Stimulated activated CD8-positive, alpha-beta memory T cell treated with anti-CD3 and anti-CD28 coated beads, Interleukin-4, amount 100 ng/mL, for 1 hour (primary cell): ENCODE measurements at places on chromosomes 2 and 18.

GRCh38 chr2:136085453-136086209 is 32.3 kb downstream of the CXCR4 start:
- no peak for DNase-seq

GRCh38 chr2:203797276-203797675 is 70.3 kb upstream of the CTLA4 start:
- no peak for DNase-seq

GRCh38 chr2:157470321-157470720 is 26.4 kb upstream of the CYTIP start:
- DNase-seq = no peak

GRCh38 chr2:188810586-188810985 is 163.6 kb upstream of the COL3A1 start:
- DNase-seq = no peak

- no peak for DNase-seq
Observed at GRCh38 chr18:13680612-13681011, 45.7 kb downstream of the FAM210A start.

- DNase-seq = no peak
Observed at GRCh38 chr2:195337597-195337996, 319.4 kb upstream of the SLC39A10 start.

DNA sequence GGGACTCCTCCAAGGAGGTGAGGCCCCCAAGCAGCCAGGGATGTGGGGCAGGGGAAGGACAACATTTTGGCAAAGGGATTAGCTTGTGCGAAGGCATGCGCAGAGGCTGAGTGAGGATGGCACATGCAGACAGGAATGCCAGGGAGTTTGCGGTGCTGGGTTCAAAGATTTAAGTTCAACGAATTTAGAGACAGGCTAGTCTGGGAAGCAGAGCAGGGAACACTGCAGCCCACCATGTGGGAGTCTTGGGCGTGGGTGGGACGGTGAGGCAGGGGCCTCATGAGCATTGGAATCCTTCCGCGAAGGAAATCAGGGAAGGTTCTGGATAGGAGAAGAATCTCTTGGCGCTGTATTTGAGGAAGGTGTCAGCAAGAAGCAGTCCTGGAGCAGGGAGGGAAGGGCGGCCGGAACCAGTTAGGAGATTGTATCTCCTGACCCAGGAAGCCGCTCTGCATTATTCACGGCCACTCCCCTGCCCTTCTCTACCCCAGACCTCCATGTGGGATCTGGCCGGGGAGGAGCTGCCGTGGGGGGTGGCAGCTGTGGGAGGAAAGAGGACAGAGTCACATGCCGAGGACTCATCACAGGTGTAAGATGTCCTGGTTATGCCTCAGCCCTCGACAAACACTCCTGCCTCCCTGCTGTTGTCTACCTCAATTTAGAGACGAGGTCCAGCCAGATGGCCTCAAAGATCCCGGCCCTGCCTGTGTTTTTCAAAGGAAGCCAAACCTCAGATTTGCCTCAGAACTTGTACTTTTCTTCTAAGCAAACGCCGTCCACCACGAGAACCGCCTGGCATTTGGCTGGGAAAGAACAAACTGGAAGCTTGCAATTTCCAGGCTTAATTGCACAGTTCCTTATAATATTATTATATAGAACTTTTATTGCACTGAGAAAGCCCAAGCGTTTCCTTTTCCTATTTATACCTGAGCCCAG is 123.7 kb upstream of the SMAD2 start:
- DNase-seq = no peak

DNA sequence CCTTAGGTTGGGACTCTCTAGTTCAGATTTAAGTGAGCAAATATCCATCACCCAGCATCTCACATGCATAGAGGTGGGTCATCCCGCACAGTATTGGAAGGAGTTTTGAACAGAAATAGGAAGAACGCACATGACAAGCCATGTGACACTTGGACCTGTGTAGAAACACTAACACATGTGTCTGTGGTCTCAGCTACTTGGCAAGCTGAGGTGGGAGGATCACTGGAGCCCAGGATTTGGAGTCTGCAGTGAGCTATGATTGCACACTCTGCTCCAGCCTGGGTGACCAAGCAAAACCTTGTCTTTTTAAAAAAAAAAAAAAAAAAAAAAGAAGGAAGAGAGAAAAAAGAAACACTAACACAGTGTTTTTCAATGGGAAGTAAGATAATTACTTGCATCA is 5.4 kb upstream of the MTCL1 start:
- DNase-seq = no peak

- DNase-seq = no peak
Observed at GRCh38 chr2:174326161-174327020, 8.4 kb upstream of the SP9 start.

GRCh38 chr2:48530033-48530811 is at the start of gene STON1:
Gene STON1 (plus strand): TSS chr2:48530154. CDS start chr2:48580634, 50,480 bp downstream.
- DNase-seq = no peak

- no peak for DNase-seq
Observed at GRCh38 chr2:128358941-128359731, 40.5 kb upstream of the HS6ST1 start.

GRCh38 chr2:231321021-231321420 is 74.5 kb upstream of the B3GNT7 start:
- no peak for DNase-seq

DNA sequence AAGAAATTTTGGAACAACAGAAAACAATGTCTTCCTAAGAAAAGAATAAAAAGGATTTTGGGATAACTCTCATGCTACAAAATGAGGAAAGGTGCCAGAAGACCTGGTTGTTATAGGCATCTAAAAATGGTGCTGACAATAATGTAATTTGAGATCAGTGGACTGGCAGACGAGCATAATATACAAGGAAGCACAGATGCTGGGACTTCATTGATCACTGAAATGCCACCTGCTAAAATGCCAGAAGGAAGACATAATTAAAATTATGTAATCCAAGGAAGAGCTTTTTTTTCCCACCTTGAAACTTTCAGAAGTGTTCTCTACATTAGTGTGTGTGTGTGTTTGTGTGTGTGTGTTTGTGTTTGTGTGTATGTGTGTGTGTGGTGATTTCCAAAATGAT is 535.9 kb downstream of the XIRP2 start:
- DNase-seq = no peak

DNA sequence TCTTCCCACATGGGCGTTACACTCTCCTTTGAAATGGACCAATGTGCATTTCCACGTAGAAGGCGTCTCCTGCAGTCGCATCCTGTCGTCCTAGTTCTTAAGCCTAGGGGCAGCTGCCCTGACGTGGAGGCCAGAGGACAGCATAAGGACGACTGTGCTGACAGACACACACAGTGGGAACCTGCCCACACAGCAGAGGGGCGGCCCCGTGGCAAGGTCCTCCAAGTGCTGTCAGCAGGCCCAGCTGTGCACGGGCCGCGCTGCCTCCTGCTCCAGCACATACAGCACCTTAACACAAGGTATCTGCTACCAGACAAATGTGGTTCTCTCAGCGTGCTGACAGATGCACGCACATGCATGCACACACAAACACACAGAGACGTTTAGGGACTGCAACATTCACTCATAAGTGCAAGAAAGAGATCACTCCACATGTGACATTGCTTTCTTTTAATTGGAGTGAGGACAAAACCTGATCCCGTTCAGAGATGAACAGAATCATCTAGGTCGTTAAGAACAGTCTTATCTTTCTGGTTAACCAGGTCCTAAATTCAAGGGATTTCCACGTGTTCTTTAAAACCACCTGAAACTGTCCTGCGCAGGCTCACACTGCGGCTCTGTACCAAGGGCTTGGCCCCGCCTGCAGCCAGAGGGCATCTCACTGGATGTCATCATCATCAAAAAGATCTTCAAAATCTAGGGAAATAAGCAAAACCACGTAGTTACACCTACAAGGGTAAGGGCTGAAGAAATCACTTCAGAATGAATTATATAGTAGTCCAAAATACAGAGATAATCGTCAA is 5.5 kb downstream of the COPS9 start:
- no peak for DNase-seq

DNA sequence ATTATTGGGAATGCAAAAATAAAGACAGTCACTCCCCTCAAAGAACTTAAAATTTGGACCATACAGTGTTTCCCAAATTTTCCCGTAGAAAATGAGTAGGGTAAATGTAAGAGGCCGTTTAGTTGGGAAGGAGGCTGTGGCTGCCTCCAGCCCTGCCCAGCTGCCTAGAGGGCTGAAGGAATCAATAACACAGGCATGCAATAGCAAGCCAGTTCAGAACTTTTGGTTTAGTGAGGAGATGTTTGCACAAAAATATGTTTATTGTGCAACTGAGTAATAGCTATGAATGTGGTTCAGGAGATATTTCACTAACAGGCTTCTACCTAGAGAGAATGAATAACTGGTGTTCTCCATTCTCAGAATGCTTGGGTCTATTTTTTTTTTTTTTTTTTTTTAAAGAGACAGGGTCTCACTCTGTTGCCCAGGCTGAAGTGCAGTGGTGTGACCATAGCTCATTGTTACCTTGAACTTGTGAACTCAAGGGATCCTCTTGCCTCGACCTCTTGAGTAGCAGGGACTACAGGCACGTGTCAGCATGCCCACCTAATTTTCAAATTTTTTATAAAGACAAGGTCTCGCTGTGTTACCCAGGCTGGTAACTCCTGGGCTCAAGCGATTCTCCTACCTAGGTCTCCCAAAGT is 23.6 kb downstream of the UGP2 start:
- DNase-seq = no peak

GRCh38 chr18:73059280-73059679 is 191.5 kb upstream of the NETO1 start:
- no peak for DNase-seq

DNA sequence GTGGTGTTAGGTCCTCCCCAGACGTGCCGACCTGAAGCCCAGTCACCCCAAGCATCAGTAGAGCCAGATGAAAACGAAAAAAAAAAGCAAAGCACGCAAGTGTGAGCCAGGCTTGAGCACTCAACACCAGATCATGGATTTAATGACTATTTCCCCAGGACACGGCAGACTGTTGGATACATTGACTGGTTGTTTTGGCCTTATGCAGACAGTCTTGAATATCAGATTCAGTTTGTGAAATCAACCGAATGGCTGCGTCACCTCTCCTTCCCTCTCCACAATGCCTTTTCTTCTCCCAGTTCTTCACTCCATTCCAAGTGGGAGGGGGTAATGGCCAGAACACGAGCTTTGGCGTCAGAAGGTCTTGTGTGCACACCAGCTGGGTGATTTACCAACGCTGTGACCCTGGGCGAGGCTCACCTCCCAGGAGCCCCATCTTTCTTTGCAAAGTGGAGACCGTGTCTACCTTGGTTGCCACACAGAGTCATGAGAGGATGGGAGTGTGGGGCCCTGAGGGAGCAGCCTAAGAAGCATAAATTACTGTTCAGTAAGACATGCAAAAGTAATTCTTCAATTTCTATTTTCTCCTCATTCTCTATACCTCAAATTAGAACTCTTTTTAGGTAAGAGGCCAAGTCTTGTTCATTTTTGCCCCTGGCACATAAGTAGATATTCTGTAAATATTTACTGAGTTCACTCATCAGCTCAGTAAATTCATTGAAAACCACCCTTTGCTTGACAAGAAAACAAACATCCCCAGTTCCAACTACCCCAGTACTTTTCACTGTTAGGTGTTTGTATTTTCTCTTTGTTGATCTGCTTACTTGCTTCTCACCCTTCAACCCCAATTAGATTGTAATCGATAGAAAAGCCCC is 181.1 kb upstream of the COPS8 start:
- DNase-seq = no peak

DNA sequence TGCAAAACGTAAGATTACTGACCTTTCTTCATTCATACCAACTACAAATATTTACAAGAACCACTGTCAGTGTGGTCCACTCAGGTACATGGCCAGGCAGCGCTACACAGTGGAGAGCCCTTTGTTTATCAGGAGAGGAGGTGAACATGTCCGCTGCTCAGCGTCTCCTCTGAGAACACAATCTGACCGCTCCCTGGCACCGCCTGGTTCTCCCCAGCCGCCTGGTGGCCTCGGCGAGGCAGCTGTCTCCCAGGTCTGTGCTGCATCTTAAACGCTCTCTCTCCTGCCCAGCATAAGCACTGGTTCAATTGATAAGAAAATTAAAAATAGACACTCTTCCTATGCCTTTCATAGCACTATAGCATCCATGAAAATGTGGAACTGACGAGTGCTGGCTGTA is 146.8 kb upstream of the PXDN start:
- DNase-seq = no peak

GRCh38 chr2:238719641-238720040 is 128.2 kb upstream of the TWIST2 start:
- DNase-seq = no peak

GRCh38 chr18:60060026-60060425 is 160.2 kb downstream of the PMAIP1 start:
- DNase-seq = no peak

DNA sequence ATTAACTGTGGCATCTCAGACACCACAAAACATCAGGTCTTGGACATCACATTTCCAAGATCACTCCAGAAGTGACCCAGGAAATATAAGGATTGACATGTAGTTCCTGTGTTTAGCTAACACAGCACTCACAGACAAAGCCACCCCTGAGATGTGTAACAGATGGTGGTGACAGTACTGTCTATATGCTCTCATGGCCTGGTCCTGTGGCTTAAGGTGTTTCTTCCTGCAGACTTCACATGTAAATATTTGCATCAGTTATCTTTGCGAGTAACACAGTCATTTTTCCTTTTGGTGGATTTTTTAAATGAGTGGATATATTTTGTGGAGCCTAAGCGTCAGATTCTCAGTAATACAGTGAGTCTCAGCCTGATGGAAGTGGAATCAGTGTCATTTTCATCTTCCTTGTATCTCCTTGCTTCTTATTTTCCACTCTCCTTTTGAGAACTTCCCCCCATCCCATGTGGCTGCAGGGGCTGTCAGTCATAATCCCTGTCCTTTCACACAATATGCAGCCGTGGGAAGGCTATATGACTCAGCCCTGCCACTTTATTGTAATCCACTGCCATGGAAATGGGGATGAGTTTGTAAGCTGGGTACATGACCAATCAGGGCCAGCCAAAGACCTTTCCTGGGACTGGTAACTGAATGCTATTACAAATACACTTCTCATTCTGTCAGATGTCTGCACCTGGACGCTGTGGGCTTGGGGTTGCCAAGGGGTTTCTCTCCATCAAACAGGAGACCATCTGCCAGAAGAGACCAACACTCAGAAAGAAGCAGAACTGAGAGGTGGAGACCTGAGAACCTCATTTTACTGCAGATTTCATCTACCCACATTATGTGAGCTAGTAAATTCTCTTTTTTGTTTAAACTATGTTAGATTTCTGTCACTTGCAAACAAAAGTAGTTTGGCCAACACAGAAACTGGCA is 74.3 kb downstream of the ICOS start:
- DNase-seq = no peak

GRCh38 chr2:128306081-128306930 is 12.4 kb downstream of the HS6ST1 start:
- DNase-seq = no peak

GRCh38 chr2:159144776-159145614 is 141.5 kb downstream of the WDSUB1 start:
- DNase-seq = no peak

GRCh38 chr2:234971496-234971895 is 19.7 kb downstream of the SH3BP4 start:
- DNase-seq = no peak
